Activated T-cell treated with anti-CD3 and anti-CD28 coated beads, Interleukin-2, amount 50 U/mL, for 48 hours (primary cell): ENCODE measurements at places on chromosomes 7 and 10.

DNA sequence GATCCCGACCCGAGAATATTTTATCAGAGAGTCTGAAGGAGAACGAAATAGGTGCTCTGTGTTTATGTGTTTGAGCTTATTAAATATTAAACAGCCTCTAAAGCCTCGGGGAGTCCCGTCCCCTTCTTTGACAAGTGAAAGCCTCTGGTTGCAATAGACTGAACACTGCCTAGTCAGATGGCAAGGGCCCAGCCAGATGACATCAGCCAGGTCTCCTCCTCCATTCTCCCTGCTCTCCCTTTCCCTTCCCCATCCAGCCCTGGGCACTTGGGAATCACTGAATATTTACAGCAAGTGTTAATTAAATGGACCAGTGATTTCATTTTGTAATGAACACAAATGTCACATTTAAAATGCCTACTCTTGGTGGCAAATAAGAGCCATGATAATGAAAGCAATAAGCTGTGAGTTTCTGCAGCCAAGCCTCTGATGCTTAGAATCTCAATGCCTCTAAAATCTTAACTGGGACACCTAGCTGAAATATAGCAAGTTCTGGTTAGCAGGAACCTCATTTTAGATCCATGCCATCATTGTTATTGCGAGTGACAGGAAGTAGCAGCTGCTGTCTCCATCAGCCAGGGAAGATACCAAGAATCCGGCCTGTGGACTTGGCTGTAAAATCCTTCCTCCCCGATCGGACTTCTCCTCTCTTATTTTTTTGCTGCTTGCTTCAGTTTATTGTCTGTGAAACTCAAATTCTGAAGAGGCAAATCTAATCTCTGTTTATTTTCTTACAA, 202.1 kb downstream of the PRPF18 start:
- DNase-seq, result no peak

DNA sequence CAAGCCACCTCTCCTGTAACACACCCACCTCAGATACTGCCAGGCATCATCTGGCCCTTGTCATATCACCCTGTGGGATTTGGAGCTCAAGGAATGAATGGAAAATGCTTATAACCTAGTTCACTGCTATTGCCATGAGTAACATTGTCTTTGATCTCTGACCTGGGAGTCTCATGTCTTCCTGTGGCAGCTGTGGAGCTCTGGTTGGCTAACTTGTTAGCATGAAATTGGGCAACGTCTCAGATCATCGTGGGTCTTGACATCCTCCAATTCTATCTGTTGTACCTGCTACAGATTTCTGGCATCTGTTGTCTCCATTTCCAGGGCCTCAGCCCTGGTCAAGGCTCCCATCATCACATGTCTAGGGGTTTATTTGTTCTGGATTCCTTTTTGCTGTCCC, 2.2 kb upstream of the TMEM270 start:
- DNase-seq, result no peak

DNA sequence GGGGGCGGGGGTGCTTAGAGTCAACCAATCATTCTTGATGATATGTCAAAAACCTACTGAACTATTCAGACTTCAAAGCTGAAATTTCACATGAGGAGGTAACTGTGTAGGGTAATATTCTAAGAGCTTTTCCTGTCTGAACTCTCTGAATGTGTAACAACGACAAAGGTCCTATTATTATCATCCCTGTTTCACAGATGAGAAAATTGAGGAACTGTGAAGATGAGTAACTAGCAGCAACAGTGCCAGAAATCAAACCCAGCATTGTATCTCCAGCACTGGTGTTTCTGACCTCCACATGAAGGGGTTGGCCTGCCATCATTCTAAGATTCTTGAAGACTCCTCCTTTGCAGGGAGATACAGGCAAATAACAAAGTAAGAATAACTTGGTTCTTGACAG, 294.7 kb upstream of the AOAH start:
- DNase-seq, result no peak

- DNase-seq, result no peak
Observed at GRCh38 chr10:95360122-95360714, 69.4 kb upstream of the PDLIM1 start.

GRCh38 chr7:36262309-36263094, 109.4 kb downstream of the EEPD1 start:
- DNase-seq, result no peak
